ENCODE measurements at places on chromosomes 12 and 14. TPM values are rescaled to one million over a fixed set of nuclear protein-coding genes. Genes with fewer than 3 reads are reported as not detected.

RAB3IP gene
- polyA plus RNA-seq: 85.4 TPM

SDR9C7 gene
- 0.07 TPM for polyA plus RNA-seq

ERBB3 gene
- 90.7 TPM for polyA plus RNA-seq

KCNC2 gene
- 0.55 TPM for polyA plus RNA-seq

MFAP5 gene
- polyA plus RNA-seq: 0.37 TPM
